ENCODE measurements at places on chromosomes 12 and 14.

DNA sequence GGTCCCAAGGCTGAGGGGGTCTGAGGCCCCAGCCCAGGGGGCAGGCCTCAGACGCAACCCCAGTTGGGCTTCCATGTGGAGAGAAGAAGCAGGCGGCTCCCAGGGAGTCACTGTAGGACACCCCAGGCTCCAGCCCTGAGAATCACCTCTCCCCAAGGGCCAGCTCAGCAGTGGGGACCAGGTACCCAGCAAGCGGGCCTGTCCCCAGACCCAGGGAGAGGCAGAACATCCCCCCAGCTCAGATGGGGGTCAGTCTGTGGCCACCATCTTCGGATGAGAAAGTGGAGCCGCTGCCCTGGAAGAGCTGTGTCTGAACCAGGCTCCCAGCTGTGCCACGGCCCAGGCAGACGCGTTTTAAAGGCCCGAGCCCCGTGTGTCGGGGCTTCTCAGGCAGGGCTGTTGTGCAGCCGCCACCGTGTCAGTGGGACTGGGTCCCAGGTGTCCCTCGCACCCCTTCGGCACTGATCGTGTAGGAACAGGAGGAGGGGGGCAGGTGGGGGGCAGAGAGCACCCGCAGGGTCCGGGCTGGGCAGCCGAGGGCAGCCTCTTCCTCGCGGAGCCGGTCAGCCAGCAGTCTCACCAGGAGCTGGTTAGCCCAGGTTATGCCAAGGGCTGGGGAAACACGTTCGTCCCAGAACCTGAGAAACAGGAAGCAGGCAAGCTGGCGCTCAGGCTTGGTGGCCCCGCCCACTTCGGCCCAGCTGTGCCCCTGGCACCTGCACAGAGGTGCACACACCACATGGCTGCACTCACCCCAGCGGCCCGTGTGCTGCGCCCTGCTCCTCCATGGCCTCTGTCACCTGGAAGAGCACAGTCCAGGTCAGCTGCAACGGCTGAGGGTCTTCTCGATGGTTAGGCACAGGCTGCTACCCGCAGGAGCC lies 16.6 kb downstream of the XRCC3 start:
- H3K4me1 ChIP-seq: peaks cover 25% of the 10 kb centered on the region
- H3K4me3 ChIP-seq: no peak overlapping the region
- no peak overlapping the region for H3K27ac ChIP-seq
- H3K27me3 ChIP-seq: no peaks in the 10 kb centered on the region
- H3K36me3 ChIP-seq: peaks cover 5% of the 10 kb centered on the region

DNA sequence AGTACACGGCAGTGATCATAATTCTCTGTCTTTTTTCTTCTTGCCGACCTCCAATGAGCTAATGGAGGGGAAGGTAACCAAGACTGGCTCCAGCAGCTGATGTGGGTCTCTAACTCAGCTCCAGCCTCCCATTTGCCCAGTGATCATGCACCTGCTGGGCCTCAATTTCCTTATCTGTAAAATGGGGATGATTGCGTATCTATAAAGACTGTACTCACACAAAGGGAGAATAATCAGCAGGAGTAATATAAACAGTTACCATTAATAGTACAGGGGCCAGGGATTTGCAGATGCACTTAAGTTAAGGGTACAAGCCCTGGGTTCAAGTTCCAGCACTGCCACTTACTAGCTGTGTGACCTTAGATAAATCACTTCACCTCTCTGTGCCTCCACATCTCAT lies 204.9 kb upstream of the LHX5 start:
- H3K36me3 ChIP-seq: no peaks in the 10 kb centered on the region
- H3K27ac ChIP-seq: no peak overlapping the region
- H3K27me3 ChIP-seq: no peaks in the 10 kb centered on the region
- no peak overlapping the region for H3K4me3 ChIP-seq

- no peak overlapping the region for H3K27ac ChIP-seq
- H3K36me3 ChIP-seq: no peaks in the 10 kb centered on the region
- DNase-seq: no peak
- no peak overlapping the region for H3K4me3 ChIP-seq
These were observed 301.6 kb downstream of the CACNA1C start for GRCh38 chr12:2354151-2354991.

DNA sequence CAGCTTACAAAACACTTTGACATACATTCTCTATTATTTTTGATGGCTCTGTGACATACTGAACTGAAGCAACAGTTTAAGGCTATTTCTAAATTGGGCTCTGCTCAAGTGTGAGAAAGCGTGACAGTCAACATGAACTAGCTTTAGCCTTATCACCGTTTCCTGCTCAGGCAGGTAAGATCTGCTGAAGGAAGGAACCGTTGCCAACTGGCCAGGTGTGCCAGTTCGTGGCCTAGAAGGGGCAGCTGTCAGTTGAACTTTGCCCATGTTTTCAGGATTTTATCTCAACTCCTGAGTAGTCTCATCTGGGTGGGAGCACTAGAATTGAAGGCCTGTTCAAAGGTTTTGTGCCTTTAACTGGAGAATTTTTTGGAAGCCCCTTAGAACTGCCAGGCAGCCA lies 79.5 kb downstream of the ETV6 start:
- no peaks in the 10 kb centered on the region for H3K36me3 ChIP-seq
- no peaks in the 10 kb centered on the region for H3K4me1 ChIP-seq
- DNase-seq: no peak
- no peak overlapping the region for H3K4me3 ChIP-seq
- no peaks in the 10 kb centered on the region for H3K27me3 ChIP-seq

DNA sequence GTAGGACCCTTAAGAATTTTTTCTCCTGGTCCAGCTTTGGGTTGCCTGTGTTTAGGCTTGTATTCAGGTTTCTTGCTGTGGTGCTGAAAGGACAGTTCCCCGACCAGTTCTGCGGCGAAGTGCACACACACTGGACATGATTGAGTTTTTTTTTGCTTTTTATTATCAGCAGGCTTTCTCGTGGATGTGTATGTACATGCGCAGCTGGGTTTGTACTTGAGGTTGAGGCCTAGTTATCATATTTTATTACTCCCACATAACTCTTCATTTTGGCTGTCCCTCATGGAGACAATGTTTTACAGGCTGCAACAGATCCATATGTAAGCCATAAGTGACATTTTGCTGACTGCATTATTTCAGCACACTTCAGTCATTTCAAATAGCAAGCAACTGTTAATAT lies 2.5 kb downstream of the SCN8A start:
- H3K36me3 ChIP-seq: no peaks in the 10 kb centered on the region
- no peak overlapping the region for H3K4me3 ChIP-seq
- no peak overlapping the region for H3K27ac ChIP-seq

DNA sequence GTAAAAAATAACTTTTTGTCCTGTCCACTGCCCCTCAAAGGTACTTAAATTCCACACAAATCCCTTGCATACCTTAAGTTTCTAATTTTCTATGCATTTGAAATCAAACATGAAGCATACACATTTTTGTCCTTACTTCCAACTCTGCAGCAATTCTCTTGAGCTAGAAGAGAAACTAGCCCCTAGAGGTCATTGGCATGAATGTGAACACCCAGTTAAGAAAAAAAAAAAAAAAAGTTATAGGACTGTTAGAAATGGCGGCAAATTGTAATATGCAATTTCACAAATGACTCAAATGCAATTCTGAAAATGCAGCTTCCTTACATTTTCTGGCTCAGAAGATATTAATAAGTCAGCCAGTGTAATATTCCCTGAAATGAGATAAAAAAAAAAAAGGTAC lies 4.6 kb upstream of the ESR2 start:
- H3K27me3 ChIP-seq: no peaks in the 10 kb centered on the region
- H3K36me3 ChIP-seq: no peaks in the 10 kb centered on the region
- H3K27ac ChIP-seq: no peak overlapping the region
- H3K4me3 ChIP-seq: no peak overlapping the region

- no peak for DNase-seq
- peak overlapping the region; percentile 94 for H3K27ac ChIP-seq
- no peaks in the 10 kb centered on the region for H3K4me1 ChIP-seq
- H3K4me3 ChIP-seq: peak overlapping the region; percentile 63
- H3K36me3 ChIP-seq: peaks cover 17% of the 10 kb centered on the region
- H3K27me3 ChIP-seq: no peaks in the 10 kb centered on the region
These were observed 203 bp downstream of the NFATC4 start for GRCh38 chr14:24368212-24368561.

DNA sequence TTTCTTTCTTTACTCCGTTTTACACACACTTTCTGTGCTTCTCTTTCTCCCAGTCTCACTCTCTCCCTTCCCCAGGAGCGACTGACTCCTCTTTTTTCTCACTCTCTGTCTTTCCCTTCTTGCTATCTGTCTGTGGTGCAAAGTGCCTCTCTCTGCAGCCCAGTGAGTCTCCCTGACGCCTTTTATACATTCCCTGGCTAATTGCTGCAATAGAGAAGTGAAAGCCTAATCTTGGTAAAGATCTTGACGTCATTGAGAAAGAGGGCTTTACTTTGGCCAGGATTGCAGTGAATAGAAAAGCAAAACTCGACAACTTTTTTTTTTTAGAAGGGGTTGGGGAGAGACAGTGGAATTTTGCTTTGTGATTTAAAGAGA lies 706 bp upstream of the DIO2 start:
- H3K4me3 ChIP-seq: no peak overlapping the region
- H3K27me3 ChIP-seq: no peaks in the 10 kb centered on the region
- no peak for DNase-seq
- no peak overlapping the region for H3K27ac ChIP-seq
- no peaks in the 10 kb centered on the region for H3K4me1 ChIP-seq

DNA sequence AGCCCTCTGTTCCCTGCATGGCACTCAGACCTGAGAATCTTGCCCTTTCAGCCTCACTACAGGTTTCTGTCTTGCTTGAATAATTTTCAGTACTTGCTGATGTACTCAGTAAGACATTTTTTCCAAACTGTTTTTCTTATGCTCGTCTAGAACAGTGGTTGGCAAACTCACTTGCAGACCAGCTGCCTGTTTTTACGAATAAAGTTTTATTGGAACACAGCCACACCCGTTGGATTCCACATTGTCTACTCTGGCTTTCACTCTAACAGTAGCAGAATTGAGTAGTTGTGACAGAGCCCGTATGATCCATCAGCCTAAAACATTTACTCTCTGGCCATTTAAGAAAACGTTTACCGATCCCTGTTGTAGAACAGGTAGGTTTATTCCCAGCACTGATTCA lies 72.8 kb downstream of the FOXN4 start:
- no peak overlapping the region for H3K27ac ChIP-seq
- no peaks in the 10 kb centered on the region for H3K27me3 ChIP-seq
- DNase-seq: no peak
- H3K4me1 ChIP-seq: no peaks in the 10 kb centered on the region
- peaks cover 2% of the 10 kb centered on the region for H3K36me3 ChIP-seq

DNA sequence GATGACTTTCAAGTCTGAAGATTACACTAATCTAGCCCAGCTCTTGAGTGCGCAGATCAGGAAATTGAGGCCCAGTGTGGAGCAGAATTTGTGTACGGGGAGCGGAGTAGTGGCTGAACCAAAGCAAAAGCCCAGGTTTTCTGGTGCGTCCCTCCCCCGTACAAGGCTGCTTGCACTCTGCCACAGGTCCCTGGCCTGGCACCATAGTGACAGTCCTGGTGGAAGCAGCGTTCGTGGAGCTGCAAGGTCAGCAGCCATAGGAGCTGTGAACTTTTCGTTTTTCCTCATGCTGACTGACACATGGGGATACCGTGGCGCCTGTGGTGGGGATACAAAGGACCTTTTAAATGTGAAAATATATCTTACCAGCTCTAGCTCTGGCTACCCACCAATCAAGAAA lies 1.7 kb downstream of the EVL start:
- H3K36me3 ChIP-seq: no peaks in the 10 kb centered on the region
- H3K27ac ChIP-seq: no peak overlapping the region
- peaks cover 30% of the 10 kb centered on the region for H3K4me1 ChIP-seq

GRCh38 chr14:103555559-103556337 lies 6.7 kb downstream of the BAG5 start:
- no peaks in the 10 kb centered on the region for H3K27me3 ChIP-seq
- H3K4me3 ChIP-seq: no peak overlapping the region

DNA sequence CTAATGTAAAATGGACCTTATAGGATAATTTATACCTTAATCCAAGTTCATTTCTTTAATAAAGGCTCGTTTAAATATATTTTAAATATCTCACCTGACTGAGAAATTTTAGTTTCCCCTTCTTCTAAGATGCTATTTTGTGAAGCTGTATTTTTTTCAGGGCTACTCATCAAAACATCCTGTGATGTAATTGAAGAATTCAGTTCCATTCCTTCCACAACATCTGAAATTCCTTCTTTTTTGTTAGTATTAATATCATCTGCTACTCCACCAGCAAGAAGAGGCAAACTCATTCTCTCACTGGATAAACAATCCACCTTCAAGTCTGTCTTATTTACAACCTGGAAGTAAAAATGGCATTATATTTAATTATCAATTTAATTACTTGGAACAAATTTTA lies 22.5 kb downstream of the LGALS3 start:
- H3K27me3 ChIP-seq: no peaks in the 10 kb centered on the region
- no peak overlapping the region for H3K27ac ChIP-seq
- peaks cover 20% of the 10 kb centered on the region for H3K36me3 ChIP-seq
- no peak overlapping the region for H3K4me3 ChIP-seq
- DNase-seq: no peak
- no peaks in the 10 kb centered on the region for H3K4me1 ChIP-seq

DNA sequence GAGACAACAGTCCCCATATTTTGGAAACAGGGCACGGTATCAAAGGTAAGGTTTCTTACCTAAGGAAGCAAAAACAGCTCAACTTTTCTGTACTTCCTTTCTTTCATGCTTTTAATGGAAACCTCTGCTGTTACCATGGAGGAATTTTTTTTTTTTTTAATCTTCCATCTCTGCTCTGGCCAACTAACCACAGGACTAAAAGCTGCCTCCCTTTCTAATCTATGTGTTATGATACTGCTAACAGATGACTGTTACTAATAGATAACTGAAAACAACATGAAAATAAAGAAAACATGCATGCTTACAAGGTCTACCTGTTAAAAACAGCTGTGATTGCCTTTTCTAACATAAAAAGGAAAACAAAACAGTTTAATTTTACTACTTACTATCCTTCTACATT lies 168.4 kb downstream of the SOX5 start:
- no peak overlapping the region for H3K4me3 ChIP-seq
- H3K27ac ChIP-seq: no peak overlapping the region
- no peaks in the 10 kb centered on the region for H3K4me1 ChIP-seq
- no peak for DNase-seq

DNA sequence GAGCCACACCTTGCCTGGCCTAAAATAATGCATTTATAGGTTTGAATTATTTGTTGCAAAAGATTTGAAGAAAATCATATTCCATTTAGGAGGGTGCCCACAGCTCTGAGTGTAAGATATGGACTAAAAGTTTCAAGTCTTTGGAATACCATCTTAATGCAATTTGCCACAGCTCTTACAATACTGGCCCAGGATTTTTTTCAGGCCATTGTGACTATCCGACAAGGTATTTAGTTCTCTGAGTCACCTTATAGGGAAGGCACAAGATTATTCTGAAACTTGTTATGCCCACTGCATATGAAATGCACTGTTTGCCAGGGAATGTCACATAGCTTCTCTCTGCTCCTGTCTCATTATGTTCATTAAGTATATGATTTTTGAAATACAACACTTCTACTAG lies 29.6 kb upstream of the SLC6A13 start:
- no peaks in the 10 kb centered on the region for H3K4me1 ChIP-seq
- no peak for DNase-seq
- H3K4me3 ChIP-seq: no peak overlapping the region
- H3K36me3 ChIP-seq: peaks cover 2% of the 10 kb centered on the region

DNA sequence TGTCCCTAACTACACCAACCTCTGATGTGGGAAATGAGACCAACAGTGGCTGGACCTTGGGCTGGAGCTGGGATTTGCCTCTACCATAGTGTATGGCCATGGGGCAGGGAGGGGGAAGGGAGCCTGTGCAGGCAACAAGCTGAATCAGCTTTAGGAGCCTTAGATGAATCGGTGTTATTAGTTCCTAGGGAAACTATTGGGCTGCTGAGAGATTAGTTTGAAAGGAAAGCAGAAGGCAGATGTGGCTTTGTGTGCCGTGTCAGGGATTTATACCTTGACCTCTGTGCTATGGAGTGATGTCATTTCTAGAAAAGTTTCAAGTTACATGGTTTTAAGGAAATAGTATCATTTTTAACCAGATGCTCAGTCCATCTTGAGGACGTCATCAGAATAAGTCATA lies 19.5 kb upstream of the GAS2L3 start:
- no peaks in the 10 kb centered on the region for H3K27me3 ChIP-seq
- no peak for DNase-seq
- peaks cover 7% of the 10 kb centered on the region for H3K4me1 ChIP-seq

Measured in tibial nerve (tissue), 4 donors.